ENCODE measurements at places on chromosomes 4 and X.

DNA sequence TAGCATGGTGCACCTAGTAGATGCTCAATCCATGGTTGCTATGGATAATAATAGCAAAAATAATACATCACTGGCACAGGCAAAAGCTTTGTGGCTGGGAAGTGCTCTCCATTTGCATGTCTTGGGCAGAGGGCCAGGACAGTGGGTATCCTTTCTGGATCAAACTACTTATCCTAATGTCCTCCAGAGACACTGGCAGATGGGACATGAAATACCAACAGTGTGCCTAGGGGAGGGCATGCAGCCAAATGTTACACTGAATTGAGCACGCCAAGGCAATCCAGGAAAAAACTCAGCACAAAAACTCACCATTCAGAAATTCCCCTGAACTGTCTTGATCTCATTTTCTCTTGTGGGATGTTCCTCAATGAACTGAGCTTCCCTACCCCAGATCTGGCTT is 98.6 kb upstream of the SCML1 start:
- peak; percentile 36 for DNase-seq

DNA sequence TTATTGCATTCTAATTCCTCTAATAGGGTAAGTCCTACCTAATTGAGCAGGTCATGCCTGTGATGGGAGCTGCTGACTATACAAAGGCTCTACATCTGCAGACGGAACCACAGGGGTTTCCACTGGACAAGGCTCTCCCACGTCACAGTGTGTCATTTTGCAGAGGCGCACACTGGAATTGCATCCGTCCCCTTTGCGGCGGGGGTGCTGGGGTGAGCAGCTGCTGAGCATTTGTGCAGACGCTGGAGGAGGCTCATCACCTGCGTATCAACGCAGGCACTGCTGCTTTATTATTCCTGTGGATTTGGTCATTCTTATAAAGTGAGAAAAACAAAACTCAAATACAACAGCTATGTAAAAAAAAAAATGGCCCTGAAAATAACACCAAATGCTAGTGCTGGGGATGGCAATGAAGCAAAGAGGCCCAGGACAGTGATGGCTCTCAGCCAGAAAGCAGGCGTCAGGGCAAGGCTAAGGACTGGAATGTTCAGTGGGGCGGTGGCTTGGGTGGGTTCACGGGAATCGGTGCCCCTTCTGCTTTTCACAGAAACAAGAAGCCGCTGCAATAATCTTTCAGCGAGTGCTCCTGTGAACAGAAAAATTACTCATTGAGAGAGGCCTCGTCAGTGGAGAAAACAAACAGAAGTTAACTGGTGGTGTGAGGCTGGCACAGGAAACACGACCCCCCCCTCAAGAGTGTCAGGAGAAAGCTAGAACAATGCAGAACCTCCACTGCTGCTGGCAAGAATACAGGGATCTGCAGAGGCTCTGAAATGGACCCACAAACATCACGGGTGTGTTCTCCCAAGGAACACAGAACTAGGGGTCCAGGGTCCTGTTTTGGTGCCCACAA is 67.8 kb downstream of the GATB start:
- no peak for DNase-seq

DNA sequence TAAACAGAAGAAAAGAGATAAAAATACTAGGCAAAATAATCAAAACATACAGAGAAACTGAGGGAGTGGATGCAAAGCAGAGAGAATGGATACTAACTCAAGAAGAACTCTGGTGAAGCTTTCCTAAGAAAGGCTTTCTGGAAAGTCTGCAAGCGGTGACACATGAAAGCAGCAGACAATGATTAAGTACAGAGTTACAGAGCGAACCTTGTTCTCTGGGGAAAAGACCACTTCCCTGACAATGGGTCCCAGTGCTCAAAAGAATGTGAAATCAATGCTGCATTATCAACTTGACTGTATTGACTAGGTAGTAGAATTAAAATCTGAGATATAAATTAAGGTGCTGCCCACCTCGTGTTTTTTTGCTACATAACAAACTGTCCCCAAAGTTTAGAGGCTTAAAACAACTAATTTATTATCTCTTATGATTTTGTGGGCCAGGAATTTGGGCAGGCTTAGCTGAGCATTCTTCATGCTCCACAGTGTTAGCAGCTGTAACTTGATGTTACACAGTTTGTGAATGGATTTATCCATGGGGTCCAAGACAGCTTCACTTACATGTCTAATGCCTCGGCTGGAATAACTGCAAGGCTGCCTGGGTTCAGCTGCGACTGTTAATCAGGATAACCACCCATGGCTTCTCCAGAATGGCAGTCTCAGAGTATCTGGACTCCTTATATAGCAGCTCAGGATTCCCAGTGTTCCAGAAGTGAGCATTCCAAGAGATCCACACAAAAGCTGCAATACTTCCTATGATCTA is 106.9 kb upstream of the INPP4B start:
- no peak for DNase-seq

DNA sequence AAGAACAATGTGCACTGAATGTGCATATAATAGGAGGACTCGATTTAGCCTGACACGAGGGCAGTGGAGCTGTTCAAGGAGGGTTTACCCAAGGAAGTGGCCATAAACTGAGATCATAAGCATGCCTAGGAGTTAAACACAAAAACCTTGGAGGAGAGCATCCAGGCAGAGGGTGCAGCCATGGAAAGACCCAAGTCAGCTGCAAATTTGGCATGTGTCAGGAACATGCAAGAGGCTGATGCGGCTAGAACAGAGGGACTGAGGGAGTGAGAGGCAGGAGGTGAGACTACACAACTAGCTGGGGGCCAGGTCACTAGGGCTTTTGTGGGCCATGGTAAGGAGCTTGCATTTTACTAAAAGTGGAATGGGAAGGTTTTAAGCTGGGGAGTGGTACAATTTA is 55.6 kb downstream of the PRPS1 start:
- DNase-seq, result no peak

DNA sequence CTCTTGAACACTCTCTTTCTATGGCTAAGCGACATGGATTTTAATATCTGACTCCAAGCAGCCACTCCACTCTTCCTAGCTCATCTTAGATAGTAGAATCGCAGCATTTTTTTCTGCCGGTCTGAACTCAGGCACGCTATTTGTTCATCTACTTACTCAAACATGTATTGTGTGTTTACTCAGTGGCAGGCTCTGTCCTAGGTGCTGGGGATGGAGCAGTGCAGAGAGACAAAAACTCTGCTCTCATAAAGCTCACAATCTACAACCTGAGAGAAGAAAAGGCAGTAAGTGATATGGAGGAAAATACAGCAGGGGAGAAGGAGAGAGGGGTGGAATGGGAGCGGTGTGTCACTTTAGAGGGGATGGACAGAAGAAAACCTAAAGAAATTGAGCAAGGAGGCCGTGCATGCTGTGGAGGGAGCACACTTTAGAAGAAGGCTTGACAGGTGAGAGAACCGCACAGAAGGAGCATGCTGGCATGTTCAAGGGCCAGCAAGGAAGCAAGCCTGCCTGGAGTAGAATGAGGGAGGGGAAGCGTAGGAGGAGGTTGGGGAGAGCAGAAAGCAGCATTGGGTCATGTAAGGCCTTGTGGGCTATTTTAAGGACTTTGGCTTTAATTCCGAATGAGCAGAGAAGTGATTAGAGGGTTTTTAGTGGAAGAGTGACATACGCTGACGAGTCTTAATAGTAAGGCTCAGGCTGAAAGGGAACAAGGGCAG is 132.0 kb downstream of the ANK2 start:
- peak; percentile 2 for DNase-seq

DNA sequence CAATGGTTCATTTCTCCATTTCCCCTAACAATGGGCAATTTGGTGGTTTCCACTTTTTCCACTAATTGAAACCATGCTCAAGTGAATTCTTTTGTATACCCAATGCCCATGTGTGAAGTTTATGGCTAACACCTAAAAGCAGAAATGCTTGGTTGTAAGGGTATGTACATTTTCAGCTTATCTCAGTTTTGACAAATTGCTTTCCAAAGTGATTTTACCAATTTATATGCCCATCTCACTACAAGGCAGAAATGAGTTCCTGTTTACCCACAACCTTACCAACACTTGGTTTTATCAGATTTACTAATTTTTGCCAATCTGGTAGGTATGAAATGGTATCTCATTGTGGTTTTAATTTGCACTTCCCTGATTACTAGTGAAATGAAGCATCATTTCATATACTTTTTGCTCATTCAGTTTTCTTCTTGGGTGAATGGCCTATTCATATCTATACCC is 14.8 kb downstream of the GPR34 start:
- DNase-seq, result no peak

- no peak for DNase-seq
Measured at GRCh38 chr4:128787509-128788311, 21.8 kb upstream of the JADE1 start.

- no peak for DNase-seq
Measured at GRCh38 chr4:183095199-183095512, 3.9 kb upstream of the WWC2 start.
